KBM-7 (cell line): ENCODE measurements at places on chromosomes 1 and 21.
A peak's percentile ranks its signal among the peaks of the same experiment; 100 is the strongest.

- DNase-seq, result no peak
Measured at GRCh38 chr1:2019571-2020309, 595 bp downstream of the GABRD start.

- no peak for DNase-seq
Measured at GRCh38 chr1:94425821-94426484, 7.8 kb downstream of the ABCD3 start.

DNA sequence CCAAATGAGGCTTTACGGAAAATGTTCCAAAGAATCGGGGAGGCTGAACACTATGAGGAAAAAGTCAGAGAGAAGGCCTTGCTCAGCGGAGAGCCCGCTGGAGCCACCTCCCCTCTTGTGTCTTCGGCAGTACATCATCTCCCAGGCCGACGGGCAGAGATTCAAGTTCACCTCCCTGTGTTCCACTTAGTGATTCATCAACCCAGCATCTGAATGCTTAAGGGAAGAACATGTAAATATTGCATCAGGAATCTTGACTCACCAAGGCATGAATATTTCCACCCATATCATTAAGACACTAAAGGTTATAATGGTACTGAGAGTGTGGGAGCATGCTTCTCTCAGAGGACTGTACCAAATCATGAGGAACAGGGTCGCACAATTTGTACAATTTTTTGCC is 172.5 kb downstream of the ST6GALNAC5 start:
- no peak for DNase-seq

GRCh38 chr1:206579747-206580437 is 32.4 kb downstream of the EIF2D start:
- DNase-seq, result peak; percentile 96

- no peak for DNase-seq
Measured at GRCh38 chr1:180281490-180281889, 51.4 kb downstream of the LHX4 start.

GRCh38 chr1:113142791-113143190 is 69.8 kb downstream of the LRIG2 start:
- no peak for DNase-seq

DNA sequence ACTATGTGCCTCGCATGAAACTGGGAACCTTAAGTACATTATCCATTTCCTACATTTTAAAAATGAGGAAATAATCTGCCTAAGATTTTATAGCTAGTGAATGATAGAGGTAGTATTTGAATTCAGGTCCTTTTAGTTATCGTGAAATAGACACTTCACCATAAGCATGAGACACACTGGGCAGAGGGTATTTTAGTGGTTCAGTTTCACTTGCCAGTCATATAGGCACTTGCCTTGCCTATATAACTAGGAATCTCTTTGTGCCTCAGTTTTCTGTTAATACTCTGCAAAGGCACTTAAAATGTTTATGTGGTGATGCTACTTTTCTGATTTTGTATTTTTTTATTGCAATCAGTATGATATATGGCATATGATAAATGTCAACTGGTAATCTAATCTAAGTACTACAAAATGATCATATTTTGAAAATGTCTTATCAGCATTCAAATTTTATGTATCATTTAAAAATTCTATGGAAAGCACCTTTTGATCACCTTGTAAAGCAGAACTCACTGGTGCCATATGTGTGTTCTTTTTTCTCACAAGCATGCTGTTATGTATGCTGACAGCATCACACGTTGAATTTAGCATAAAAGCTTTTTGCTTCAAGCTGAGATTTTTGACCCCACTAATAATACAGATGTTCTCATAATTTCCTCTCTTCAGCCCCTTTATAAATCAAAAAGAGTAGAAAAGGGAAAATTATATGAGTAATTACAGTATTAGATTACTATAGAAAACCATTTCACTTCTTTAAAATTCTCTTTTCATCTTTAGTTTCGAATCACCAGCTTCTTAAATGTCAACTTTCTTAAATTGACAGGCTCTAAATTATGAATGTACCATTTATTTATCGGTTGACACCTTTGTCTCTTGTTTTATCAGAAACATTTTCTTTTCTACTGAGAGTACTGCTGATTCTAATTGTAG is 52.6 kb downstream of the RPS6KC1 start:
- no peak for DNase-seq

- DNase-seq, result no peak
Measured at GRCh38 chr1:92872719-92873118, 40.9 kb downstream of the RPL5 start.

DNA sequence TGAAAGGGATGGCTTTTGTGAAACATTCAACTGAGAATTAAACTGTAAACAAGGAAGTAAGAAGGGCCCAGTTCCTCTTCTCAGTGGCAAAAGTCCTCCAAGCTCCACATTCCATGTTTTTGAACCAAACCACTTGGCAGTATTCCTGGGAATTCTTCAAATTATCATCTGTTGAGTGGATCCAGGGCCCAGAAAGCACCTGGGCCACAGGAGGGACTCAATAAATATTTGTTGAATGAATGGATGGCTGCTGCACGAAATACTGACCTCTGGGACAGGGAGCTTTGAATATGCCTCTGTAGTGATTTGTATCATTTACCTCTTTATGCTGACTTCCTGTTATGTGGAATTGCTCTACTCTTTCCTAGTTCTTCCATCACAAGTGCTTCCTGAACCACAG is 4.7 kb downstream of the SLC35F3 start:
- DNase-seq, result no peak

DNA sequence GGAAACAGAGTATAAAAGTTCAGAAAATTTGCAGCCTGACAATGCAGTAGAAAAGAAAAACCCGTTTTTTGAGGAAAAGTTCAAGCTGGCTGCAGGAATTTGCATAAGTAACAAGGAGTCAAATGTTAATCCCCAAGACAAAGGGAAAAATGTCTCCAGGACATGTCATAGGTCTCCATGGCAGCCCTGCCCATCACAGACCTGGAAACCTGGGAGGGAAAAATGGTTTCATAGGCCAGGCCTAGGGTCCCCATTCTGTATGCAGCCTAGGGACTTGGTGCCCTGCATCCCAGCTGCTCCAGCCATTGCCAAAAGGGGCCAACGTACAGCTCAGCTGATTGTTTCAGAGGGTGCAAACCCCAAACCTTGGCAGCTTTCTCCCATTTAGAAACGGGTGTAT is 3.6 kb upstream of the KCNT2 start:
- DNase-seq, result no peak

- DNase-seq, result no peak
Measured at GRCh38 chr1:93692026-93692425, 10.4 kb upstream of the BCAR3 start.

DNA sequence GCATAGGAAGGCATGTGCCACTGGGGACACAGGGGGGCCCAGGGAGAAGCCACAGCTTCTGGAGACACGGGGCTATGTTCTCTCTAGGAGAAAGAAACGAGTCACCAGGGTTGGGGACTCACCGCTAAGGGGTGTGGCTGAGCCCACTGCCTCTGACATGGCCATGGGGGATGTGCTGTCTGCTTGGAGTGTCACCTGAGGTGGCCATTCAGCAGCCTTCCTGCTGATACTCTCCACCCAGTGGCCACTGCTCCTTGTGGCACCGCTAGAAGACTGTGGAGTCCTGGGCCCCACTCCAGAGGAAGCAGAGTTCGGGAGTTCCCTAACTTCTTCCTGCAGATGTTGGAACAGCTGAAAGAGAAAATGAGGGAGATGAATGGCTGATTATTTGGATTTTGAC is 91.2 kb upstream of the SLC45A1 start:
- DNase-seq, result no peak

DNA sequence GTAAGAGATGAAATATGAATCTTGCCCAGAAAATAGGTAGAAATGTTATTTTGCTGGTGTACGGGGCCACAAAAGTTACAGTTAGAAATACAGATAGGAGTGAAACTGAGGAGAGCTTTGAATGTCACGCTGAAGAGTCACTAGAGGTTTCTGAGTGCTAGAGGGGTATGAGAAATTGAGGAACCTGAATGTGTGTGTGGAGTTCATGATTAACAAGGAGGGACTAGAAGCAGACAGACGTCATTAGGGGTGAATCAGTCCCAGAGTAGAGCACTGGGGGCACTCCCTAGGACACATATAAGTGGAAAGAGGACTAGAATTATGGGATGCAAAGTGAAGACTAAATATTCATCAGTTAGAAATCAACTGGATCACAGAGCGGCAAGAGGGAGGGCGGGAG is 188.9 kb upstream of the MAP1LC3C start:
- no peak for DNase-seq

DNA sequence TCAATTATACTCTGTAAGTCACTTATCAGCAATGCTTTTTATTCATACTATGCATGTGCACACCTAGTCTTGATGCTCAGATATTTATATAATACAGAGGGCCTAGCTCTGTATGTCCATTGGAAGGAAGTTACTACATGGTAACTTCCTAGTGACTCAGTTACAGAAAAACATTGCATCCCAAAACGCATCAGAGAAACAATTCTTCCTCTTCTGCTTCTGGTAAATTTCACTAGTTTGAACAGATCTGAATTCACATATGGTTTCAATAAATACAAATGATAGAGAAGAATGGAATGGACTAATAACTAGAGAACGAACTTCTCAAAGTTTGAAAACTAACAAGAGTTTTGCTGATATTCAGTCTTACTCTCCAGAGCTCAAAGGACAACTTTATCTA is 811.3 kb upstream of the ADGRL2 start:
- no peak for DNase-seq

DNA sequence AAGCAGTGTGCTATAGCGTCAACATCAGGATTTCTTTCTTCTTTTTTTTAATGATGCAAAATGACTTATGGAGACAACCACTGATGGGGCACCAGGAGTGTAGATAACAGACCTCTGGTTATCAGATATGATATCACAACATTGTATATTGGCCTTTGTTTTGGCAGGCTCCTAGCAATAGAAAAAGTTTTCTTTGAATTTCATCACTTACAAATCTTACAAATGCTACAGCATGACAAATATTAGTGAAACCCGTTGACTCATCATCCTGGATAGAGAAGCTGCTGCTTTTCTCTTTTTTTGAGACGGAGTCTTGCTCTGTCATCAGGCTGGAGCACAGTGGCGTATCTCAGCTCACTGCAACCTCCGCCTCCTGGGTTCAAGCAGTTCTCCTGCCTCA is 92.9 kb downstream of the LTN1 start:
- DNase-seq, result no peak

DNA sequence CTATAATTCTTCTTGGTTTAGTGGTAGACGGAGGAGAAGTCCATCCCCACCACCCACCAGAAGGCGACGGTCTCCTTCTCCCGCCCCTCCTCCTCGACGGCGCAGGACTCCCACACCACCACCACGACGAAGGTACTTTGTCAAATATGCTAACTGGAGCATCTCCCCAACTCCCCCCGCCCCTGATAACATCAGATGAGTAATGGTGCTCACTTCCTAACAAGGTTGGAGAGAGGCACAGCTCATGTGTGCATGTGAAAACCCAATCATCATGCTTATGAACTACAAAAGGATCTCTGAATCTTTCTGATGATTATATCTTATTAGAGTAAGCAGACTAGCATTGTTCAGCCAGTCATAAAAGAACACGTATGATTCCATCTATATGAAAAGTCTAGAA is 23.7 kb downstream of the SRRM1 start:
- DNase-seq, result no peak

- DNase-seq, result no peak
Measured at GRCh38 chr1:84855168-84855567, 37.8 kb downstream of the LPAR3 start.

DNA sequence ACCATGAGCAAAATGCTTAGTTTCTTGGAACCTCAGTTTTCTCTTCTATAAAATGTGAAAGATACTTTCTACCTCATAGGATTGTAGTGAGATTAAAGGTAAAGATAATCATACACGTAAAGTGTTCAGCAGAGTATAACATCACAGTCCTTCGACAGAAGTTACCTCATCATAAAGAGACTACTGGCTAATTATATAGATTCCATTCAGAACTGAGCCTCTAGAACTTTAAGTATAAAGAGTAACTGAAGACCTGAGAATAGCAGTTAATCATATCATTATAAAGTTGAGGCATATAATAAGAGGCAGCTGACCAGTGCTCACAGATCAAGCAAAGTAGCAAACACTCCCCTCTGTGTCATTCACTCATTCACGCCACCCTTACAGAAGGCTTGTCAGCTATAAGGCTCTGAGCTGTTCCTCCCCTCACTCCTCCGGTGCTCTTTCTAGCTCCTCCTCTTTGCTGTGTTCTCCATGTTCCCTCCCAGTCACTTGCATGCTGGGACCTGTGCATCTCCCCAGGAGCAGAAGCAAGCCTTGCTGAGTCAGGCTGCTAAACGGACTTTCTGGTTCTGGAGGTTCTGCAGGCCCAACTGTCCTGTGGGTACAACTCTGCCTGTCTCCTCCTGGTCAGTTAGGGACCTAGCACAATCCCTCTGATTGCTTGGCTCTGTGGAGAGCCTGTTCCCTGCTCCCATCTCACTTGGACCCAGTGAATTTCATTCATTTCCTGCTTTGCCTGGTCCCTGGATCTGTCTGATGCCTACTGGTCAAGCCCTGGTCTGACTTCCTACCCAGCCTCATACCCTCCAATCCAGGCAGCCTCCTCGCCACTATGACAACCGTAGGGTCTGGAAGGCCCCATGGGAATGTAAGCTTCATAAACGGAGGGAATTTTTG is 28.3 kb upstream of the LY9 start:
- no peak for DNase-seq
